Kidney epithelial cell (primary cell): ENCODE measurements at places on chromosomes 2 and 18.

DNA sequence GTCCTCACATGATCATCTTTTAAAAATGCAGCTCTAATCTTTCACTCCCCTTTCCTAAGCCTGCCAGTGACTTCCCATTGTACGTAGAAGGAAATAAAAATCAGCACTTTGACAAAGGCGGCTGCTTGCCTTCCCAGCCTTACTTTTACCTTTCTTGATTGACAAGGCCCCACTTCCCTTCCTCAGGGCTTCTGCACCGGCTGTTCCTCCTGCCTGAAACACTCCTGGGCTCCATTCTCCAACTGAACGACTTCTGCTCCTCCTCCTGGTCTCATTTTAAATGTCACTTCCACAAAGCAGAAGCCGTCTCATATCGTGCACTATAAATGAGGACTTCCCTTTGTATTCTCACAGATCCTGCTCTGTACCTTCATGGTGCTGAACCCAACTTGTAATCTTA, 56.1 kb downstream of the OSBPL6 start:
- DNase-seq = no peak

DNA sequence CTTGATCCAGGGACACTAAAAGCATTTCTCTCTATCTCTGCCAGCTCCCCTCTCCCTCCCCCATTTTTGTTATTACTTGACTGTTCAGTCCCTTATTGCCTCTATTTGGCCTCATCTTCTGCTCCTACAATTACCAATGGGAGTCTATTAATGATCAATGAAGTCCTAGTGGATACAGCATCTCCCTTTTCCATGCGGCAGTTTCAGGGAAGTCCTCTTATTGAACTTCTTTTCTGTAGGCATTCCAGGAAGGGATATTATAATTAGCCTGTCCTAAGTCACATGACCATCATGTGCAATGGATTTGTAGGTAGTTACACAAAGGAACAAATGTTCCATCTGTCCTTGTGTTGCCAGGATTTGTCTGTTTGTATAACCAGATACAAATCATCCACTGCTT, 495.1 kb upstream of the CNTNAP5 start:
- DNase-seq = no peak

DNA sequence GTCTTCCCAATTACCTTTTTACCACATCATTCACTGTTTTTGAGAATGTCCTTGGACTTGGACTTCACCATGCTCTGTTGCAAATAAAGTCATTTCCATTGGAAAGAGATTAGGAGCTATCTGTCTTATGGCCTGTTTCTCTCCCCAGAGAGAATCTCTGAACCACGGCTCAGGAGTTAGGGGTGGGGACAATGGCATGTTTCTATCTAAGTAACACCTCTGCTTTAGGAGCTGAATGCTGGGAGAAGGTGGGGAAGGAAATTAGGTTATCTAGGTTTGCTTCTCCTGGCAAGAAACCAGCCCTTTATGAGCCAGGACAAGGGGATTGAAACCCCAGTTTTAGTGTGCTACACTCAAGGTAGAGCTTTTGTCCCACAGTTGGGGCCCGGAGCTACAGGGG, 86.3 kb downstream of the AGPS start:
- DNase-seq = no peak

DNA sequence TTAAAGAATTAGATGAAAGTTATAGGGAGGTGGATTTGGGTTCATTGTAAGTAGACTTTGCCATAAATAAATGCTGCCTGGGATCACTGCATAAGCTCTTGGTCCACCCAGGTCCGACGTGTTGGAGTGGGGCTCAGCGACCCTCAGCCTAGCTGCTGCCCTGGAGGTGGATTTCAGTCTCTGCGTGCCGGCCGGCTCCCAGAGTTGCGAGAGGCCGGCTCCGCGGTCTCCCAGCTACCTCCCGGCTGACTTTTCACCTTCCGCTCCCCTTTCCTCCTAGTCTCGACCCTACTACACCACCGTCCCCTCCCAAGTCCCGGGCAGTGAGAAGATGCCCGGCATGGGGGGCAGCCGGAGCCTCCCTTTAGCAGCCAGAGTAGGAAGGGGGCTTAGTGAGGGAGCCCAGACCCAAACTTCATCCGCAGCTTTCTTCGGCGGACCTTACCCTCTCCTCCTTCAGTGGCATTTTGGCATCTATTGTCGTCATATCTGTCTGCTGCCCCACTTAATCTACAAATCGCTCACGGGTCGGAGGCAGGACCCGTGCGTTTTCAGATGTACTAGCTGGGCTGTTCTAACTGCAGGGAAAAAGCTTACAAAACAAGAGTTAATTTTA, 8.1 kb downstream of the EMX1 start:
- DNase-seq = no peak

- no peak for DNase-seq
Measured at GRCh38 chr2:147468963-147469362, 375.9 kb upstream of the ACVR2A start.
